ENCODE measurements at places on chromosomes 3 and 15.

GRCh38 chr3:190288836-190289235 lies 33.4 kb downstream of the CLDN1 start:
- DNase-seq, result no peak

DNA sequence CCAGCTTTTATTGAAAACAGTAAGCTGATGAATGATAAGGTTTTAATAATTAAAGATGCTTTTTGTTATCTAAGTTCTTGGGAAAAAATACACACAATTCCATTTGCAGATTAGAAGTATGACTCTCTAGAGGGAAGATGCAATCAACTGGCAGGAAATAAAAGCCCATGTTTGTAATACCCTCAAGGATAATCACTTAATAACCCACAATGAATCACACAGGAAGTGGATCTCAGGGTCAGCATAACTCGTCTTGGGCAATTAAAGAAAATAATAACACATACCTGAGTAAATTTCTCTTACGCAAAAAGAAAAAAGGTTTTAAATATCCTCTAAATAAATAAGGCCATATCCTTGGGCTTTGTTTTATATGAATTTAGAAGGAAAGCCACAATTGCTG lies 9.4 kb upstream of the EID1 start:
- no peak for DNase-seq

GRCh38 chr15:89539027-89539426 lies 36.2 kb upstream of the TICRR start:
- no peak for DNase-seq

DNA sequence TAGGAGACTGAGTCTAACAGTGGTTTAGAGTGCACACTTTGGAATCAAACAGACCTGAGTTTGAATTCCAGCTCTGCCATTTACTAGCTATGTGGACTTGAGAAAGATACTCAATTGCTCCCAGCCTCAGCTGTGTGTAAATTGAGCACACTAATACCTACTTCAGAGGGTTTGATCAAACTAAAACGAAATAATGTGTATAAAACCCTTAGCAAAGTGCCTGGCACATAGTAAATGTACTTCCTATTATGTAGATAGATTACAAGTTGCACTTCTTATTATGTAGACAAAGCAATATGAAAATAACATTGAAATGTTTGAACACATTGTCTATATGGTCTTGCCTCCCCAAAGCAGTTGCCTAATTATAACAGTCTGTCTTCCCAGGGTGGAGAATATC lies 180.6 kb downstream of the ANXA2 start:
- no peak for DNase-seq

DNA sequence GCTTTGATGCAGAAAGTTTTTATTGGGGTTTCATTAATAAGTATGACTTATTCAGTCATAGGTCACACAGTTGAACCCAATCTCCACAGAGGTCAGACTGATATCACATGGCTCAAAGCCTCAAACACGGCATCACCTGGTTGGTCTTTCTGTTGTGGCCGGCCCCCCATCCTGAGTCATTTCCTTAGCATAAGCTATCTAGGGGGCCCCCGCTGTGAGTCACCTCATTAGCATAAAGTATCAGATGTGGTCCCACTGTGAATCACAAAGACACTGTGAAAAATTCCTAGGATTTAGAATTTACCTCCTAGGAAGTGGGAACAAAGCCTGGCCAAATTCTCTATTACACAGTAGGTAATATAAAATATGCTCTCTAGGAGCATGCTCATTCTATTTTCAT lies 502.2 kb downstream of the PYDC2 start:
- no peak for DNase-seq

Measured in thymus (tissue), 14 donors.